ENCODE measurements at places on chromosomes 2 and 18.

DNA sequence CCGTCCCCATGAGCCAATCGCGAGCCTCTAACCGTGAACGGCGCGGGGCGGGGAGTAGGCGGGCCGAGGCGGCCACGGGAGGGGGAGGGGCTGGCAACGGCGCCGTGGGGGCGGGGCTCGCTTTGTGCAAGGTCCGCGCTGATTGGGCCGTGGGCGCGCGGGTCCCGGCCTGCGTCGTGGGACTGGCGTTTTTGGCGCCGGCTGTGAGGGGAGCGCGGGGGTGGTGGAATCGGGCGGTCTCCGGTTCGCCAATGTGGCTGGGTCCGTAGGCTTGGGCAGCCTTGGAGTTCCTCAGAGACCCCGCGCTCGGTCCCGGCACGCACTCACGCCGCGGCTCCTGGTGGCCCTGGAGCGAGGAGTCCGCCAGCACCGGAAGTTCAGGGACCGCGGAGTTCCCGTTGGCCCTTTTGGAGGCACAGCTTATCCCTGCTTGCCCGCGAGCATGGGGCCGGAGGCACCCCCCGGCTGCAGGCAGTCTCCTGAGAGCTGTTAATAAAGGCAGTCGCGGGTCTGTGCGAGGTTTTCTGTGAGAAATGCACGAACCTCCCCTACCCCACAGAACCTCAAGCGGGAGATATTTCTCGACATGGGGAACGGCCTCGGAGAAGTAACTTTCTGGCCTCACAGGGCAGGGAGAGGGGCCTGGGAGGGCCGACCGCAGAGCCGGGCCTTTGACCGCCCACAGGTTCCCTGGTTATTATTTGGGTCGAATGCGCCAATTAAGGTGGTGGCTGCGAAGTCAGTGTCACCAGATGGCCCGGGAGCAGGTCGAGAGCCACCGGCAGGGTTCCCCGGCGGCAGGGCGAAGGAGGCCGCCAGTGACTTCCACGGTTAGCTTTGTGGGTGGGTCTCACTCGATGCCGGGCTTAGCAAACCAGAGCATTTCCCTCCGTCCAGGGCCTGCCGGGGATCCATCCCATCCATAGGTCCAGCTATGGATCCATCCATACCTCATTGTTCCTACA is 574 bp upstream of the NCL start:
- DNase-seq = peak; percentile 97

DNA sequence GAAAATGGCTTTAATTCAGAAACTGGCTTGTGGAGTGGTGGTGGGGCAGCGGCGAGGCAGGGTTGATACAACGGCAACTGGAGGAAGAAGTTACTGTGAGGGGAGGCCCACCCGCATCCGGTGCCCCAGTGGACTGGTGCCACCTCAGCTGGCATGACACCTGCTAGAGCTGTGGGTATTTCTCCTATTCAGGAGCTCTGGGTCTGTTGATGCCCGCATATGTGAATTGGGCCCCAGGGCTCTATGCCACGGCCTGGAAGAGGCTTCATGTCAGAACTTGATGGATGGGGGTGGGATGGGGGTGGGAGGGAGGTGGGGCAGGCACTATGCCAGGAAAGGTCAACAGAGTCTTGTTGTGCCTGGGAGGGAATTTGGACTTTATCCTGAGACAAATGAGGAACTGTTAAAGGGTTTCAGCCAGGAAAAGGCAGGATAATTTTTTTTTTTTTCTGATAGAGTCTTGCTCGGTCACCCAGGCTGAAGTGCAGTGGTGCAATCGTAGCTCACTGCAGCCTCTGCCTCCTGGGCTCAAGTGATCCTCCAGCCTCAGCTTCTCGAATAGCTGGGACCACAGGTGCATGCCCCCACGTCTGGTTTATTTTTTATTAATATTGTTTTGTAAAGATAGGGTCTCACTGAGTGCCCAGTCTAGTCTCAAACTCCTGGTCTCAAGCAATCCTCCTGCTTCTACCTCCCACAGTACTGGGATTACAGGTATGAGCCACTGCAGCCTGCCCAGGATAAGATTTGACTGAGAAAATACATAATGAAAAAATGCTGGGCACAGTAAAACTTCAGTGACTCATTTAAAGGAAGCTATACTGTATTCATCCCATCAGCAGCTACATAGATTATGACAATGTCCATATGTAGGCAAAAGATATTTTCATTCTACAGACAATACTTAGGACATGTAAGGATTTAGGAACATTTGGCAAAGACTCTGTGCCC is 52.6 kb downstream of the SH2D6 start:
- DNase-seq = no peak

GRCh38 chr2:8457092-8457481 is 224.8 kb upstream of the ID2 start:
- DNase-seq = no peak

GRCh38 chr2:175640655-175641054 is 361.4 kb downstream of the LNPK start:
- no peak for DNase-seq

DNA sequence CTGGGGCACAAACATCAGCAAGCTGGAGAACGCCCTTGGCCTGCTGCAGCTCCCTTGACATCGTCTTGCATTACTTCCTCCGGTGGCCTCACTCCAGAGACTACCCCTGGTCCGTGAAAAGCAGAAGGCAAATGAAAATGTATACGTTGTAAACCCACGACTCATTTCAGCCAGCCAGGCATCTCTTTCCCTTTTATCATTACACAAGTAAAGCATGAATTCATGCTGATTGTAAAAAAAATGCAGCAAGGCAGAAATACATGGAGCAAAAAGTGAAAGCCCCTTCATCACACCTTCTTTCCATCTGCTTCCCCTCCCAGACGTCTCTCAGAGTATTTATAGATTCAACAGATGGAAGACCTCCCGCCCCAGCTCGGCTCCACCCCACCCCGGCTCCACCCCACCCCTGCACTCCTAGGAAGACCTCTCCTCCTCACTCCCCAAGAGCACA is 41.6 kb upstream of the RALBP1 start:
- no peak for DNase-seq

GRCh38 chr2:18545384-18545783 is 15.1 kb downstream of the RDH14 start:
- DNase-seq = no peak

DNA sequence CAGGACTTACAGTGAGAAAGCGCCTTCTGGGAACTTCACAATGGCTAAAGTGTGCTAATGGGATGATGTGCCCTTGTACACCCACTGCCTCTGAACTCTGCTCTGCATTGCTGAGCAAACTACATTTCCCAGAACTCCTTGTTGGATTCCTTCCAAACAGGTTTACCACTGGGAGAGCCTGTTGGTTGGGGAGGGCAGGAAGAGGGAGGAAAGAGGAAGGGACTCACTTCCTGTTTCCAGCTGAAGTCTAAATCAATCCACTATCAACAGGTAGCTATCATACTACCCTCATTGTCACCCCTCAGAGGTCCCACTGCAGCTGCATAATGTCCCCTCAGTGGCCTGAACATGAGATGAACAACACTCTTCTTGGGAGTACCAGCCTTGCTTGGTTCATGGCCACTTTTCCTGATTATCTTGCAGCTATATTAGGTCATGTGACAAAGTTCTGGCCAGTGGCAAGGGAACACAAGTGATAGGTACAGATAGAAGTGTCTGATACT is 109.7 kb downstream of the MSH2 start:
- DNase-seq = no peak
